Fibroblast of skin of scalp (primary cell): ENCODE measurements at places on chromosomes 4 and X.

DNA sequence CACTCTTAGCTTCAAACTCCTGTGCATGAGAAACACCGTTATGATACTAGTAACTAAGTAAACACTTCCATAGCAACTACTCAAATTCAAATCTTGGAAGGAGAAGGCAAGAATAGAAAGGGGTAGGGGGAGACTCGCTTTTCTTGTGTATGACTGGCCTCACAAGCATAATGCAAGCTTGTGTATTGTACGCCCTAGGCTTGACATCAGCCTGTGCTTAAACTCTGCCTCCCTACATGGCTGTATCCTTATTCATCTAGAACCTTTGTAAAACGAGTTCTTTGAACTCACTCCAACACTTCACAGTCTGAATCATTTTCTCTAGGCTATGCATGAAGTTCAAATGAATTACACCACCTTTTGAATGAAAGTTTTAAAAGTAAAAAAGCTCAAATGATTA is 1071.2 kb upstream of the ADGRL3 start:
- no peak for DNase-seq

DNA sequence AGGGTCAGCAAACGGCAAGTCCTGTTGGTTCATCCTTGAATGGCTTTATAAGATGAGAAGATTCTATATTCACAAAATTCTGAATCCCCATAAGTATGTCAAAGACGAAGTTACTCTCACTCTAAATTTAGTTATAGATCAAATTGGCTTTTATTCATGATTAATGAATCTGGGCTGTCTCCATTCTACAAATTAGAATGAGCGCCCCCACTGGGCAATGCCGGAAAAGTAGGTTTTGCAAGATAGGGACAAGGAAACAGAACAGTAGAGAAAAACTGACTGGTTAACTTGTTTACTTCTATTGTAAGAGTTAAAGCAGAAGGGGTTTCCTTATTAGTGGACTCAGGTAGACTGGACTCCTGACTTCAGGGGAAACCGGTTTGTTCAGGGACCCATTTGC is 100.3 kb downstream of the F11 start:
- no peak for DNase-seq

DNA sequence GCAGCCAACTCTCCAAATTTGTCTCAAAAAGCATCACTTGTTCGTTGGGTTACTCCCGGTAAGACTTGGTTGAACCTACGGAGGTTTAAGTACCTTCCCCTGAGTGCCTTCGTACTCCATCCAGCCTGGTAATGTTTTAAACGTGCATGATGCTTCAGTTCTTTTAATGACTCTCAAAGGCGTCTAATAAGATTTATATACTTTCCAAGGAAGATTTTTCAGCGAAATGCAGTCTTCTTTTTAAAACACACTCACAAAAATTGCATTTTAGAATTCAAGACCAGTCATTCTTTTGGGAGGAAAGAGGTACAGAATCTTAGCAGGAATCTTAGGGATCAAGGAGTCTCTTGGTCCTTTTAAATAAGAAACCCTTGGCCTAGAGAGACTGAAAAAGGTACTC is 430 bp upstream of the TRPC3 start:
- no peak for DNase-seq

DNA sequence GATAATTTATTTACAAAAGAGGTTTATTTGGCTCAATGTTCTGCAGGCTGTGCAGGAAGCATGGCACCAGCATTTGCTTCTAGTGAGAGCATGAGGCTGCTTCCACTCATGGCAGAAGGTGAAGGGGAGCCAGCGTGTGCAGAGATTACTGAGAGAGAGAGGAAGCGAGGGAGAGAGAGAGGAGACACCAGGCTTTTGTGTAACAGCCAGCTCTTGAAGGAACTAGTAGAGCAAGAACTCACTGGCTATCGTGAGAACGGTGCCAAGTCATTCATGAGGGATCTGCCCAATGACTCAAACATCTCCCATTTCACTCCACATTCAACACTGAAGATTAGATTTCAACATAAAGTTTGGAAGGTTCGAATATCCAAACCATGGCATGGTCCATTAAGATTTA is 12.7 kb downstream of the GUCY1A1 start:
- no peak for DNase-seq

DNA sequence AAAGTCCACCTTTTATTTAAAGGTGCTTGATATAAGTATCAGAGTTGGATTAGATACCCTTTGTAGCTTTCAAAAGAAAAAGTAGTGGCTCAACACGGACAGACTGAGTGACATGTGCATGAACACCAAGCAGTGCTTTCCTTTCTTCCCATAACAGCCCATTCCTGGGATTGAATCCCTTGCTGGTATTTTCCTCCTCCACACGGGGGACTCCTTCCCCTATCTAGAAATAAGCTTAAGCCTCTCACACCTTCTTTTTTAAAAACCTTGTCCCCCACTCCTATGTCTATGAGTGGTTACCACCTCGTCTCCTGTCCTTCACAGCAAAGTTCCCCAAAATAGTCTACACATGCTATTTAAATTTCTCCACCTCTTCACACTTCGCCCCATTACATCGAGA is 5.1 kb downstream of the AP1S2 start:
- peak; percentile 33 for DNase-seq

GRCh38 chr4:100681289-100681688 is 163.5 kb upstream of the EMCN start:
- no peak for DNase-seq

DNA sequence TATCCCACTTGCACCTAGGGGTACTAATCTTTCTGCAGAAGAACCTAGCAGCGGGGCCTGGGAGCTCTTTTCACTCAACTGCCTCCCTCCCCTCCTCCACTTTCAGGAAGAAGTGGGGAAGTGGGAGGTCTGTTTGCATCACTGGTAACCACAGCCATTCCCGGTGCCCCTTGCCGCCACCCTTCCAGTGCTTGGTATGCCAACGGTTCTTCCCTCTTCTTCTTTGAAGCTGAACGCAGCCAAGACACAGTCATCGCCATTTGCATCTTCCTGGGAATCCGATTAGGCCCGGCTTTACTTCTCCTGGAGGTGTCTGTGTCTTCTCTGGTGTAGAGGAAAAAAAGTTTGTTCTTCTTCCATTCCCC is 47.2 kb upstream of the RBPJ start:
- no peak for DNase-seq
